ENCODE measurements at places on chromosomes 5 and 9.
A peak's percentile ranks its signal among the peaks of the same experiment; 100 is the strongest.

DNA sequence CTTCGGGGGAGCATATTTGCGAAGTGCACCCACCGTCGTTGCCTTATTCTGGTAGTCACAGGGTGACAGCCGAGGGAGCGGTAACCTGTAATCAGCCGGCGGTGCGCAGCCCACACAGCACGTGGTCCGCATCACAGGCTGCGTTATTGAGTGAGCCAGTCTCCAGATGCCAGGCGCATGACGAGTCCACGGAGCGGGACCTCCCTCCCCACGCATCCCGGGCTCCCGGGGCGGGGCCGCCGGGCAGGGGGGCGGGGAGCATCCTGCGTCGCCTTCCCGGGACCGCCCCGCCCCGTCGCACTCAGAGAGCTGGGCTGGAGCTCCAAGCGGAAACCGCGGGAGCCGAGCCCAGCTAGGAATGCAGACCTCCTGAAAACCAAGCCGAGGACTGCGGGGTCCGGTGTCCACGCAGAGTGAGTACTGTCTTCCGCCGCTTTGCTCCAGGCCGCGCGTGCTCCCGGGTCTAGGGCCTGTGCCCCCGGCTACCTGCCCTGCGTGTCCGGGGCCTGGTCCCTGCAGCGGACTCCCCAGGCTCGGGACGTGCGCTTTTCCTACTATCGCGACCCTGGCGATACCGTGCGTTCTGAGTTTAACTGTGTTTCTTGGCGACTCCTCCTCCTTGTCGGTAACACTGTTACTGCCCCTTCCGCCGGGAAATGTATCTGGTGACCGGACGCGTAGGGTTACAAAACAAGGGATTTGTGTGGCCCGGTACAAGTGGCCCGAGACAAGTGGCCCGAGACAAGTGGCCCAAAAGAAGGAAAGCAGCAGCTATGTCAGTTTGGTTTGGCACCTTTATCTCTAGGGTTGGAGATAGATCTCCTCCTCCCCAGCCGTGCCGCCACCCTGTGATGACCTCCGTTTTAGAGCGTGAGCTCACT is 40.6 kb downstream of the CAST start:
- DNase-seq: peak; percentile 74

GRCh38 chr5:67528953-67529352 is 332.4 kb upstream of the CD180 start:
- DNase-seq: peak; percentile 10

DNA sequence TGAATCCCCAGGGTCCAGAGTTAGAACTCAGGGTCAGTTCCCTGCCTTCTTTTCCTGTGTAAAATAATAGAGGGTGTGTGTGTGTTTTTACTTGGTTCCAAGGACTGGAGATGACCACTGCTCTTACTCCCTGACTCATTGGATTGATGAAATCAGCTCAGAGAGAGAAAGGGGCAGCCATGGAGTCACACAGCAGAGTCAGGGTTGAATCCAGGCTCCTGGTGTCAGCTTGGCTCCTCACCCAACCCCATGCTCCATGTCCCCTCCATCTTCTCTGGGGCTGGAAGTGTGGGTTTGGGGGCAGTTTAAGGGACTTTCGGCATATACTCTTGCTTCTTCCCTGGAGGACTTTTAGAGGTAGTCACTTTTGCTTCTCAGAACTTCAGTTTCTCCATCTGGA is 21.6 kb downstream of the DAB2IP start:
- no peak for DNase-seq

DNA sequence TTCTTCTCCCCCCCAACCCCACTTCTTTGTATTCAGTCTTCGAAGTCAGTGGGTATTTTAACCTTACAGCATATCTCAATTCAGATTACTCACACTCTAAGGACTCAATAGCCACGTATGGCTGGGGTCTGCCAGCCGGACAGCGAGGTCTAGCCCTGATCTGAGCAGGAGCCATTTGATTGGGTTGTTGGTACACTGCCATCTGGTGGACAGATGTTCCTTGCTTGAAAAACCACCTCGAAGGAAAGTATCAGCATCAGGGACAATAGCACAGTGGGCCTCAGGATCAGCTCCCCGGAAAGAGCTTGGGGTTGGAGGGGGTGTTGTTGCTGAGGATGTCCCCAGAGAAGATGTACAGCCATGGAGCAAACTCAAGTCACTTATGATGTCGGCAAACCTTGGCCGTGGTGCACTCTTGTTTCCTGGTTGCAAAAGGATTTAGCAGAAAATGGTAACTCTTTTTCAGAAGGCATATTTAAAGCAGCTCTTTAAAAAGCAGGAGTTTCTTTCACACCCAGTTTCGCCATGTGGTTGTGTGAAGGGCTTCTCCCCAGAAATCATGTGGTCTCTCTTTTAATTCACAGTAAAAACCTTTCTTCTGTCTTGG is 31.7 kb upstream of the KCNMB1 start:
- peak; percentile 85 for DNase-seq

- peak; percentile 13 for DNase-seq
Measured at GRCh38 chr5:129905473-129906176, 1.4 kb downstream of the CHSY3 start.
